ENCODE measurements at places on chromosomes 4 and X.

- DNase-seq, result no peak
Observed at GRCh38 chrX:48802905-48803200, 986 bp downstream of the HDAC6 start.

DNA sequence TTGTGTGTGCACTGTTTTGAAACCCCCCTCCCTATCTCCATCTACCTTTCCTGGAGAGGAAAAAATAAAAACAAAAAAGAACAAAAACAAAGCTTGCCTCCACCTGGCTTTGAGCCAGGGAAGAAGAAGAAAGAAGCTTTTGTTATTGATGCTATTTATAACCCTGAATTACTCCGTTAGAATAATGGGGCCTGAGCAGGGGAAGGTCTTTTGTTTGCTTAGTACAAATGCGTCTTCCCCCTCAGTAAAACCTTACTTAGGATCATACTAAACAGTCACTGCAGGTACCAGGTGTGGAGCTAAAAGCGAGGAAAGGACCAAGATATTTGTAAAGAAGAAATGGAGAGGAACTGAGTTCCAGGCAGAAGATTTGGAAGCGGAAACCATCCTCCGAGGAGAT is 352.1 kb downstream of the KCNIP4 start:
- DNase-seq, result no peak

DNA sequence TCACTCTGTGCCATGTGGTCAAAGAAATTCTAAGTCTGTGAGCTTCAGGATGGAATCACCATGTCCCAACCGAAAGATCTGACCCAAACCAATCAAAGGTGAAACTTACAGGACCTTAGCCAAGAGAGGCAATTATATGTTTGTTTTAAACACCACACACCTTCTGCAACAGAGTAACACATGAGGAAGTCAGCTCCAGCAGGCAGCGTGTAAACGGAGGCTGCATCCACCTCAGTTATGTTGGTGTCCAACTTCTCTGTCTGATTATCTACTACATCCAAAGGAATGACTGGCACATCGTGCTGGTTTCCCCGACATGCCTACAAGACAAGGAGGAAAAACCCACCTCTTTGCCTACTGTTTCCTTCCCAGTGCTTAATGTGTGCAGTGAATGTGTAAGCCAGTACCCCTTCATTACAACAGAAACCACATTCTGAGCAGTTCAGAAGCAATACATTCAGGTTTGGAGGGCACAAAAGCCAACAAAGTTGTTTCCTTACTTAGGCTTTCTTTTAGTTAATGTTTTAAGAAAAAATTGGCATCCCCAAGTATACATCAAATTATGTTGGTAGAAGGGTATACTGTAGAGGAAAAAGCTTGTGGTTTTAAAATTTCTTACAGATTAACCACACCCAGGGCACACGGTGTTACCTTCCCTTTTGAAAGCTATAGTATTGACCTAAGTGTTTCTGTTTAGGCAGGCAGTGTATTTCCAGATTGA is 12.4 kb downstream of the CASP6 start:
- DNase-seq, result no peak

GRCh38 chrX:39196192-39197102 is 395.2 kb downstream of the MID1IP1 start:
- DNase-seq, result peak; percentile 52

- no peak for DNase-seq
Observed at GRCh38 chr4:30832639-30833038, 112.5 kb downstream of the PCDH7 start.

- DNase-seq, result no peak
Observed at GRCh38 chr4:70522626-70523025, 4.3 kb downstream of the AMTN start.
